ENCODE measurements at places on chromosomes 7 and 10.

GRCh38 chr10:7340179-7340874, 70.5 kb downstream of the SFMBT2 start:
- DNase-seq: no peak

DNA sequence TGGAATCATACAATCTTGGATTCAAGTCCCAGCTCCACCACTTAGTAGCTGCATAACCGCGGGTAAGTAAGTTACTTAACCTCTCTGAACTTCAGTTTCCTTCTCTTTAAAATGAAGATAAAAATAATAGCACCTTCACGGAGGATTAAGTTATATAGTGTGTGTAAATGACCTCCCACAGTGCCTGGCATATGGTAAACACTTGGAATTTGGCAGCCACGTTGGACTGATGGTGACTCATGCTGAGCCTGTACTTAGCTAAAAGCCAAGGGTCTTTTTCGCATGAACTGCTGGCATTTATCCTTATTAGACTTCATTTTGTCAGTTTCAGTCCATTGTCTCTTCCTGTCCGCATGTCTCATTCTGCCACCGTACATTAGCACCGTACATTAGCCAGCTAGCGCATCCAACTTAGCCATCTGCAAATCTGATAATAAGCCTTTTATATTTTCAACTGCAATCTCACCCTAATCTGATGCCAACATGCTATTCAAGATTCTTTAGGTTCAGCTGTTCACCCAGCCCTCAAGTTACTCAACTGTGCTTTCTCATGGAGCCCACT, 11.2 kb downstream of the SLC13A4 start:
- DNase-seq: peak; percentile 88

GRCh38 chr7:51878865-51879264, 562.3 kb upstream of the COBL start:
- no peak for DNase-seq

DNA sequence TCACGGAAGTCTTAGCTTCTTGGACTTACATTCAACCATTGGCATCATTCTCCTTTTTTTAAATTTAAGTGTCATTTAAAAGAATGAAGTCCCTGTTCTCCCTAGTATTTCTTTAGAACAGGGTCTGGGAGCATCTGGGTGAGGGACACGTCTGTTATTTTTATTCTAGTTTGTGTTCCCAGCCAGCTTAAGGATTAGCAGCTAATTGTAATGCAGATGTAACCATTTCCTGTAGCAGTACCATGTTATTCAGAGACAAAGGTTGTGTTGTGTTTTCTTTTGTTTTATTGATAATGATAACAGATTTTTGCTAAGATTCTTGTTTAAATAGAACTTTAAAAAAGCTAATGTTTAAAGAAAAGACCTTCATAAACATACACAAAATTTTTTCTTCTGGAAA, 34.3 kb downstream of the BMS1 start:
- no peak for DNase-seq

DNA sequence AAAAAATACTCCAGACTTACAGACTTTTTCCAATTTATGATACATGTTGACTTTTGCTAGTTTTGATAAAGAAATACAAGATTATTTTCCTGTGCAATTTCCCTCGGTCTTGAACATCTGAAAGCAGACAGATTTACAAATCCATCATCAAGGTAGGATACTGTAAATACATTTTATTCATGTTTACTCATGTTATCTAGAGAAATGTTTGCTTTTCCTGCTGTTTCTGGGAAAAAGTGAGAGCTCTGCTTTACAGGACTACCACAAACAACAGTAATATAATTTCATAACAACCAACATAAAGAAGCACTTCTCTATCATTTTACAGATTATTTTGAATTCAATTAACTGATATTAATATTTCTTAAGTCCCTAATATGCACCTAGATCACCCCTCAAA, 31.7 kb upstream of the CASD1 start:
- no peak for DNase-seq

DNA sequence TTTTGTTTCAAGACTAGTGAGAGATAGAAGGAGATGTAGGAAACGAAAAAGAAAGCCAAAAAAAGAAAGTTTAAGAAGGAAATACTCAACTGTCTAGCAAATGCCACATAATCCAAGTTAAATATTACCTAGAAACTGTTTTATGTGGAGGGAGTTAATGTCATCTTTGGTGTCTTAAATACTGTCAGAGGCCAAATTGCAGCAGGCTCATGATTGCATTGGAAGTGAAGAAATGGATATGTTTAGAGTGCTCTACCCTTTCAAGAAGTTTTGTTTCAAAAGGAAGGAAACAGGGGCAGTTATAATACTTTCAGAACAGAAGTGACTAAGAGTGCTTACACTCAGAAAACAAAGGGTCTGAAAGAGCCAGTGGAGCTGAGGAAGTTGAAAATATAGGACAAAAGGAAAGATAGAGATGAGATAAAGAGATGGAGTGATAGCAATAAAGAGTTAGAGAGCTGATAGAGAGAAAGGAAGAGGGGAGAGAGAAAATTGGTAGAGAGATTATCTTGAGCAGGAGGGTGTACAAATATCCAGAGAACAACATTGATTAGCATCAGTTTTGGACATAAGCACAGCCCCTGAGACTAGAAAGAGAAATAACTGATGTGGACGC, 28.0 kb upstream of the GNAI1 start:
- DNase-seq: no peak

DNA sequence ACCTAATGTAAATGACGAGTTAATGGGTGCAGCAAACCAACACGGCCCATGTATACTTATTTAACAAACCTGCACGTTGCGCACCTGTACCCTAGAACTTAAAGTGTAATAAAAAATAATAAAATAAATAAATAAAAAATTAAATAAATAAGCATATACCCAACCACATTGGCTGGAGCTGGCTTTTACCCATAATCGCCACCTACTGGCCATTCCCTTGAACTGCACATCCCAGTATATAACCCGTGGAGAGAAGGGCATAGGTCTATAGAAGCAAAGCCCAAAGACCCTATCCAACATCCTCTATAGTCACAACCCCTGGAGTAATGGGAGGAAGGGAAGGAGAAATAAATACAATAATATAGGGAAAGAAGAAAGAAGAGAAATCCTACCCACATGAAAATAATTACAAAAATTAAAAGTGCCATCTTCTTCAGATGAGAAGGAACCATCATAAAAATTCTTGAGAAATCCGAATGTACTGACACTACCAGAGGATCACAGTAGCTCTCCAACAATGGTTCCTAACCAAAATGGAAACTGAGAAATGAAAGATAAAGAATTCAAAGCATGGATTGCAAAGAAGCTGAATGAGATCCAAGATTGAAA, 65.6 kb downstream of the TWIST1 start:
- no peak for DNase-seq

GRCh38 chr7:94391726-94392392, 2.8 kb upstream of the COL1A2 start:
- DNase-seq: peak; percentile 92
